ENCODE measurements at places on chromosomes 2 and 18.

- DNase-seq, result no peak
These were observed 129.7 kb downstream of the PKP4 start for GRCh38 chr2:158586491-158586890.

DNA sequence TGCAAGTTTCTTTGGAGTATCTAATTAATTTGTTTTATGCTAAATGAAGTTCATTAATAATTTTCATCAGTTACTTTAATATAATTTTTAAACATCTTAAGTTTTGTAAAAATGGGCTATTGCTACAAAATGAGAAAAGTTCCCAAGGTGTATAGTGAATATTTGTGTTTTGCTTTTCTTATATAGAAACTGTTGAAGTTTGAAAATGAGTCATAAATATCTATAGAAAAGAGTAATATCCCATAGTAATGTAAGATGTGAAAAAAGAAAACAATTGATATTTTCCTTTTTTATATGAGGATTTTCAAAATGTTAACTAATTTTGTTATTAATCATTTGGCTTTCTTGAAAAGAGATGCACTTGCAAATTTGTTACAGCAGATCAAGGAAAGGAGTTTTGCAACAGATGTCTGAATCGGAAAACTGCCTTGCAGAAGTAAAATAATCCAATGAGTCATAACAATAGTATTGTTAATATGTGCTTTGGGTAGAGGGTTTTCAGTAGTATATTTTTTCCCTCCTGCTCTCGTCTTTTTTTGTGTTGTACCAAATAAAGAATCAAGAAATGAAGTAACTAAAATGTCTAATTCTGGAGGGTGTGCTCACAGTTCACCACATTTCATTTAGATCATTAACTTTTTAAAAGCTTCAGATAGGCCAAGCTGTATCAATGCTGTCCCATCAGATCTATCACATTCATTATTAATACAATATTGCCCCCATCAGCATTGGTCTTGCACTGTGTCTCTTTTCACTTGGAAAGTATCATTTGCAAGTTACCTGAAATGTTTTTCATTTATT, 15.5 kb downstream of the DUSP19 start:
- DNase-seq, result no peak

GRCh38 chr2:224190936-224191270, 151.8 kb upstream of the SERPINE2 start:
- DNase-seq, result no peak

DNA sequence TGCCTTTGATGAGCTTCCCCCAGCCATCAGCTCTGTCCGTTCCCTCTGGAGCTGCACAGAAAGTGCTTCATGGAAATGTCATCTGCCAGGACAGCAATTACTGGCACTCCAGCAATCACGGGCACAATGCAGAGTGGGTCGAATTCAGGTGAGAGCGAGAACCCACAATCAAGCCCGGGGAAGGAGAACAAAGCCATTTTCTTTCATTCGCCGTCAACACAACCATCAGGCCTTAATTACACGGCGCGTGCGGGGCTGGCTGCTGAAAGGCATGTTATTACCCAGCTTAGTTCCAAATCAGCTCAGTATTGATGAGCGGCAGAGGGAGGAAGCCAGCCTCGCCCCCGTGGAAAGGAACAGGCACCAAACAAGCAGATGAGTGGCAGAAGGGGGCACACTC, 143.9 kb downstream of the MYT1L start:
- DNase-seq, result peak; percentile 82

GRCh38 chr2:85199698-85200097, 66.5 kb downstream of the TCF7L1 start:
- no peak for DNase-seq

DNA sequence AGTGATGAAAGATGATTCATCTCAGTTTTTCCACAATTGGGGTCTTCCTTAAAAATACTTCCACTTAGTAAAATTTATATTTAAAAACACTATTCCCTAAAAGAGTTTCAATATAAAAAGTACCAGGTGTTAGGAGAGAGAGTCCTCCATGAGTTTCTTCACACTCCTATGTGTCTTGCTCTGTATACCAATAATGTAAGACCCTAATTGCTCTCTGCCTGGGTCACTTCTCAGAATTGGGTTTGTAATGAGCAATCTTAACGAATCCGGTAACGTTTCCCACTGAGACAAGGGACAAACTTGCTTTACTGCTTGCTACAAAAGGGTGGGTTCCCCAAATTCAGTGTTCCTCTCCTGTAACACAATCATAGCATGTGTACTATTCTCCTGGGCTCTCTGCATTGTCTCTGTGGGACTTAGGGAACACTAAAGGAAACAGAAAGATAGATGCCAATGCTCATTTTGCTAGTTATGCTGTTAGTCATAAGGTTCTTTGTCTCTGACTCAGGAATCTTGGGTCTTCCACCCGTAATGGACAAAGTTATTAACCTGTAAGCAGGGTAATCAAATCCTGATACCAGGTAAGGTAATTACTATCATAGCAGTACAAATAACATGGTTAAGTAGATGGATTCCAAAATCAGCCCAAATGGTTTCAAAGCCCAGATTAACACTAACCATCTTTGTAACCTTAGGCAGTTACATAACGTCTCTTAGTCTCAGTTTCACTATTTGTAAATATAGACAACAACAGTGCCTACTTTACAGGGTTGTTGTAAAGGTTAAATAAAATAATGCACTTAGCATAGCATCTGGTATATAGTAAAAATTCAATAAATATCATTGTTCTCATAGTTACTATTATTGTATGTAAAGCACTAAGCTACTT, 46.3 kb downstream of the ITSN2 start:
- no peak for DNase-seq

DNA sequence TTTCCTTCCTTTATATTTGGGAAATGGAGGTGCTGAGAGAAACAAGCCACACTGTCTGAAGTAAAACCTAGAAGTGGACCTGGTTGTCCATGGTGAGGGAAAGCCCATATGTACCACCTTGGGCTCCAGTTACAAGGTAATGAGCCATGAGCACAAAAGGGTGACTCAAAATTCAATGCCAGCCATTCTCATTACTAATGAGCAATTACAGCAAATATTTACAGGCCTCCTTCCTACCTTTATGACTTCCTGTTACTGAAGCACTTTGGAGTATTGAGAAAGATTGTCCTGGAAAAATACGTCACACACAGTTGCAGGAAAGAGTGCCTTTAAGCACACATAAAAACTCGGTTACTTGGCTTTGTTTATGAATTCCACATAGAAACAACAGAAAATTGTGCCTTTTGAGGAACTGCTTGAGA, 9.1 kb downstream of the EPAS1 start:
- peak; percentile 75 for DNase-seq

GRCh38 chr2:37326866-37327634, 2.4 kb upstream of the PRKD3 start:
- no peak for DNase-seq

- DNase-seq, result no peak
These were observed 26.5 kb downstream of the EPAS1 start for GRCh38 chr2:46323730-46324129.

- no peak for DNase-seq
These were observed 85.8 kb downstream of the ST6GAL2 start for GRCh38 chr2:106800180-106800579.

- DNase-seq, result no peak
These were observed 142.3 kb downstream of the SOX11 start for GRCh38 chr2:5834501-5834900.

GRCh38 chr2:237693291-237693994, 66.1 kb downstream of the LRRFIP1 start:
- DNase-seq, result no peak

DNA sequence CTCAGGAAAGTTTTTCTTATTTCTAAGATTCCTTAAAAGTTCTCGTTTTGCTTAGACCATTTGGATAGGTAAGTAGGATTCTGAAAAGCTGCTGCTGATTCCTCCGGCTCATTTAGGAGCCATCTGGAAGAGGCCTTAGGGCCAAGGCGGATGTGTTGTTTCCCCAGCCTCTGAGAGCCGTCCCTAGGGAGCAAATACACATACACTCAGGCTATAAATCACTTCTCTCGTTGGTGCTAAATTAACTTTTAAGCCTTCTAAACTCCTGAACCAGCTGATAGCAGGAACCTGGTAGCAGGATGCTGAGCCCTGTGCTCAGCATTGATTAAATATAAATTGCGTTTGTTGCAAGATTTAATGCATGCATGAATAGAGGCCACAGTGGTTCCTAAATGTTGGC, 109.8 kb downstream of the ADCYAP1 start:
- DNase-seq, result peak; percentile 57

GRCh38 chr2:32464431-32464830, 107.6 kb downstream of the BIRC6 start:
- no peak for DNase-seq

- no peak for DNase-seq
These were observed 88.8 kb downstream of the ACTR3 start for GRCh38 chr2:113978524-113979190.

DNA sequence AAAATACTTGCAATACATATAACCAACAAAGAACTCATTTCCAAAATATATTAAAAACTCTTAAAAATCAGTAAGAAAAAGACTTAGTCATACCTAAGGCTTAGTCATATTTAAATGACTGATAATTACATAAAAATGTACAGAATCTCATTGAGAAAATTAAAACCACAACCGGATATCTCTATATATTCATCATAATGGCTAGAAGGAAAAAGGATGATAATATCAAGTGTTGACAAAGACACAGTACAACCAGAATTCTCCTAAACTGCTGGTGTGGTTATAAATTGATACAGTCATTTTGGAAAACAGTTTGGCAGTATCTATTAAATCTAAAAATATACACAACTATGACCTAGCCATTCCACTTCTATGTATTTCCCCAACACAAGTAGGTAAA, 27.1 kb upstream of the IHH start:
- DNase-seq, result no peak

DNA sequence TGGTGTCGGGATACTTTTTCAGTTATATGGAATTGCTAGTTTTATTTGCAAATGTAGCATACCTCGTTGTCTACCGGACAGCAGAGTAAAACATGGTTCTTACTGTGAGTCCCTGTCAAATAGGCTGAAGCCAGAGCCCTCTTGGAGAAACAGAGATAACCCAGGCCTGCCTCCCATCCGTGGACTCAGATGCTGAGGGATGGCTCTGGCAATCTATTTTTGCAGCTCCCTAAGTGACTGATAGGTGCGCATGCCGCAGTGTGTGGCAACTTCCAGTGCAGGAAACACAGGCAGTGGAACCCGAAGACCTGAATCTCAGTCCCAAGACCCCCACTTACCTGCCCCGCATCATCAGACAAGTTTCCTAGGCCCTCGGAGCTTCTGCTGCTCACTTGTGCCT, 33.6 kb downstream of the STEAP3 start:
- DNase-seq, result no peak

DNA sequence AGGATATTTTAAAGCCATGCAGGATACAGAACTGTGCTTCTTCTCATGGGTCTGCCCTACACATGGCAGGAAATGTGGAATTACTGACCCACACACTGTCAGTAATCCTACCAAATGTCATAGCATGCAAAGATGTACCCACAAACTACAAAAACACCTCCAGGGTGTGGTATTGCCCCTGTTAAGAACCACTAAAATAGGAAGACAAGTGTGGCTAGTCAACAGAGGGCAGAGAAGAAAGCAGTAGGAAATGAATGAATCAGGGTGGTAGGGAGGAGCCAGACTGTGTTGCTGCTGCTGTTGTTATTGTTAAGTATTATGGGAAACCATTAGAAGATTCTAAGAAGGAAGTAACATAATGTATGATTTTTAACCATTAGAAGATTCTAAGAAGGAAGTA, 556.7 kb upstream of the ACVR2A start:
- no peak for DNase-seq

DNA sequence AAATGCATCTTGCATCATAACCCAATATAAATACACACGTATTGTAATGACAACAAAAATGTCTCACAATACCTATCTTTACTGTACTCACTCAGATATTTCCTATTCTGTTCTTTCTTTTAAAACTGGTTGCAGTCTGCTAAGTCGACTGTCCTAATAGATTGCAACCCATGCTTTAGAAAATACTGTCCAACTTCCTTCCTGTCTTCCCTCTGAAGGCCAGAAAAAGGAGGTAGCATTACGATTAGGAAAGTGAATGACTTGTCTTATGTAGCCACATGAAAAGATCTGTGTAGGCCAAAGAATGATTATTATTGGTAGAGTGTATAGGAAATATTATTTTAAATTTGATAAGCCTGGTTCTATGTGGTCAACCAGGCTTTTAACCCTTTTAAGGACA, 134.1 kb downstream of the FAM210A start:
- DNase-seq, result no peak

DNA sequence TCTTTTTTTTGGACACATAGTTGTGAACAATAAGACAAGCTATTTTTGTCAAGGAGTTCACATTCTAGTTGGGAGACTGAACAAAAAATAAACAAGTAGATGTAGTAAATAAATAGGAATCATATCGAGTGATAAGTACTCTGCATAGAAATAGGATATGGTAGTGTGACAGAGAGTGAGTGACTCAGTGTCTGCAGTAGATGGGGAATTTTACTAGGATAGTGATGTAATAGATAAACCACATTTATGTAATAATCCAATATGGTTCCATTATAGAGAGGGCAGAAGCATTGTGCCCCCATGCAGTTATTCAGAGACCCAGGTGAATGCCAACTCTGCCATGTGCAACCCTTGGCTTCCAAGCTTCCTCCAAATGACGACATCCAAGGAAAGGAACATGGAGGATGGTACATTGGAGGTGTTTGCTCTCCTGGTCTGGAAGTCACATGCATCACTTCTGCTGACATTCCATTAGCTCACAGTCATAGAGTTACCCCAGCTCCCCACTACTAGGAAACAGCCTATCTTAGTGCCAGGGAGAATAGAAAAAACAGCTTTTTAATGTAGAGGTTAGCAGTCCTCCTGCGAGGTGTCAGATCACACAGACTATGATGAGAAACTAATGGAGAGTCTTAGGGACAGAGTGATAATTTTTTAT, 595.4 kb downstream of the NYAP2 start:
- DNase-seq, result no peak

DNA sequence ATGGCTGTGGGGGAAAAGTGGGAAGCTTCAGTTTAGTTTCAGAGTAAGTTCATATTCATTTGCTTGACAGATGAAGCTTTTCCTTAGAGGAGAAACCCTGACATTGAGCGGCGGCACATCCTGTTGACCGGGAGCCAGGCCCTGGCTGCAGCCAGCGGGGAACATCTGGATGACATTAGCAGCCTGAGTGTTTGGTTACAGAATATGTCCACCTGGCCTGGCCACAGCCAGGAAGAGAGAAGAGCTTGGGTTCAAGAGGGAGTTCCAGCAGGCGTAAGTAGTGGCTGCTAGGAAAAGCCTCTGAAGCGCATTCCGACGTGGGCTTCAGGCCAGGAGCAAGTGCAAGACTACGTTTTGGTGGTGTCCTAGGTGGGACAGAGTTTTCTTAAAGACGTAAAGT, 144.9 kb upstream of the MYCN start:
- no peak for DNase-seq

DNA sequence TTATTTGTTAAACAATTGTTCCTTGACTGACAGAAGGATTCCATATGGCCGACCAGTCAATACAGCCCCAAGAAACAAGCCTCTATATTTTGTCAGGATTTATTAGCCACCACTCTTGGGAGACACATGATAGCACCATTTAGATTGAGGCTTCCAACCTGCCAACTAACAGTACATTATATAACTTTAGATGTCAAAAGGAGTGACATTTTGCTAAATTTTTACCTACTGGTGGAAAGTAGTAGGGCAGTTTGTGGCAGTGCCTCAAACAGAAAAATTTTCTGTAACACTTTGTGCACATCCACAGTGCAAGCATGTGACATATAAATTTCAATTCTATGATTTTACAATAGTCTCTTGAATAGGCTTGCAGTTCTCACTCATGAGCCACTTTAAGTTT, 464.0 kb downstream of the TRIB2 start:
- no peak for DNase-seq

All from NCI-H1436 treated with DMSO at 0.1 percent for 48 hours (cell line).